ENCODE measurements at places on chromosomes 2 and 18. TPM values are rescaled to one million over a fixed set of nuclear protein-coding genes. Genes with fewer than 3 reads are reported as not detected.

The DSG4 gene
- not detected for total RNA-seq

The CCDC178 gene
- total RNA-seq, result 14.2 TPM

The ARHGAP28 gene
- 36.4 TPM for total RNA-seq

The TEKT4 gene
- not detected for total RNA-seq

The HADHB gene
- total RNA-seq, result 150 TPM

The FSIP2 gene
- 0.89 TPM for total RNA-seq

The SERPINB10 gene
- total RNA-seq, result 0.34 TPM

The TACR1 gene
- 0.28 TPM for total RNA-seq

The UGT1A3 gene
- not detected for total RNA-seq
